Effector CD4-positive, alpha-beta T cell (primary cell): ENCODE measurements at places on chromosomes 16 and 17.

- DNase-seq = no peak
Measured at GRCh38 chr16:64615630-64616280, 506.1 kb downstream of the CDH11 start.

DNA sequence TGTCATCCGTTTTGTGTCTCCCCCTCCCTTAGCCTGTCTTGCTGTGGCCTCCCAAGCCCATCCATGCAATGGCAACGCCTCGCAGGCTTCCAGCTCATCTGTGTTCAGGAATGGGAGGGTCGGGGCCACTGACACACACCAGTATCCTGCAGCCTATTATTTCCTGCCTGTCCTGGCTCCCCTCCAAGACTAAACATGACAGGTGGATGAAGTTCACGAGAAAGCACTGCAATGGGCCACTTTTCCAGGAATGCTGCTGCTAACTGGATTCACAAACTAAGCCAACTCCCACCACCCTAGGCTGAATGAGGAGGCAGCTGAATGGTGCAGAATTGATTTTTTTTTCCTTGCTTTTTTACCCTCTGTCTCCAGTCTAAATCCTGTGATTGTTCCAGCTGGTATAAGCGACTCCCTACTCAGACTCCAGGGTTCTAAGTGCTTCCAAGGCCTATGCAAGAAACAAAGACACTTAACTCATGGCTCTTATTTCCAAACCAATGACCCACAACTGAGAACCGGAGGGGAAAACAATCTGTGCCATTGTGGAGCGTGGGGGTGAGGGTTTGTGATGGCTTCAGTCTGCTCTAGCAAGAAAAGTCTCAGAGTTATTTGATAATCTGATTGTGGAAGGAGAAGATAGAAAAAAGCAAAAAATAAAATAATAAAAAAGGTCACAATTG, 23.3 kb downstream of the TMEM100 start:
- DNase-seq = no peak

- no peak for DNase-seq
Measured at GRCh38 chr16:64282181-64282580, 839.7 kb downstream of the CDH11 start.

DNA sequence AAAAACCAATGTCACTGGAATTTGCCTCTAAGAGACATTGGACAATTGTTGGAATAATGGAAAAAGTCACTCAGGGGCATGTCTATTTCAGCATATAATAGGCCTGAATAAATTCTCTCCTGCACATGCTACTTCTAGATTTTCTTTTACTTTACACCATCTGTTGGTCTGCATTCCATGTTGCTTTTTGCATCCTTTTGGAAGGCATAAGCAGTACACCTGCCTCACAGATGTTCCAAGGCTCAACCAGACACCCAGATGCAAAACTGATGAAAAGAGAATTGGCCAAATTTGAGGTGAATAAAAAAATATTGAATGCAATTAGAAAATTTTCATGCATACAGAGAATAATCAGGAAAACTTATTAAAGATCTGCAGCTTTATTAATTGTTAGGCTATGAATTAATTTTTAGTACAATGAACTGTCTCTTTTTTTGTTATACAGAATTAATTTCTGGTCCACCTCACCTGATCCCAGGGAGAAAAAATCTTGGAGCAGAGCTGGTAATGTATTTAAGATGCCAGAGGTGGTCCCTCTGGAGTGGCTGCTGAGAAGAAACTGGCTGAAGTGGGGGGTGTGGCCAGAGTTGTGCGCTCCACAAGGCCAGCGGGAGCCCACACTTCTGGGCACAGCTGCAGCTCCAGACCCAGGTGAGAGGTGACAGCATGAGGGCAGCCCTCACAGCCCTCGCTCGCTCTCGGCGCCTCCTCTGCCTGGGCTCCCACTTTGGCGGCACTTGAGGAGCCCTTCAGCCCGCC, 778.6 kb downstream of the CDH11 start:
- no peak for DNase-seq

DNA sequence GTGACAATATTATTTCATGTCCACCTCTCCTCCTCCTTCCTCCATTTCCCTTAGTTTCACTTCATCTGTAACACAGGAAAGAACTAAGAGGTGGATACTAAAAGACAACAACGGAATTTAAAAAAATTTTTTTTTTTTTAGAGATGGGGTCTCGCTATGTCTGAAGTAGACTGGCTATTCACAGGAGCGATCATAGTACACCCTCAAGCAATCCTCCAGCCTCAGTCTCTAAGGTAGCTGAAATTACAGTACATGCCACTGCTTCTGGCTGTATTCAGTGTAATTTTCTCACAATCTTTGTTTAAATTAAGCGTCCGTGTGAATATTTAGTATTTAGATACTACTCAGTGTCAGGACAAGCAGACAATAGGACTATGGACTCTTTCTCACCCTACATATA, 35.6 kb downstream of the FBXL20 start:
- DNase-seq = no peak

- no peak for DNase-seq
Measured at GRCh38 chr17:16934133-16934795, 37.7 kb downstream of the TNFRSF13B start.

DNA sequence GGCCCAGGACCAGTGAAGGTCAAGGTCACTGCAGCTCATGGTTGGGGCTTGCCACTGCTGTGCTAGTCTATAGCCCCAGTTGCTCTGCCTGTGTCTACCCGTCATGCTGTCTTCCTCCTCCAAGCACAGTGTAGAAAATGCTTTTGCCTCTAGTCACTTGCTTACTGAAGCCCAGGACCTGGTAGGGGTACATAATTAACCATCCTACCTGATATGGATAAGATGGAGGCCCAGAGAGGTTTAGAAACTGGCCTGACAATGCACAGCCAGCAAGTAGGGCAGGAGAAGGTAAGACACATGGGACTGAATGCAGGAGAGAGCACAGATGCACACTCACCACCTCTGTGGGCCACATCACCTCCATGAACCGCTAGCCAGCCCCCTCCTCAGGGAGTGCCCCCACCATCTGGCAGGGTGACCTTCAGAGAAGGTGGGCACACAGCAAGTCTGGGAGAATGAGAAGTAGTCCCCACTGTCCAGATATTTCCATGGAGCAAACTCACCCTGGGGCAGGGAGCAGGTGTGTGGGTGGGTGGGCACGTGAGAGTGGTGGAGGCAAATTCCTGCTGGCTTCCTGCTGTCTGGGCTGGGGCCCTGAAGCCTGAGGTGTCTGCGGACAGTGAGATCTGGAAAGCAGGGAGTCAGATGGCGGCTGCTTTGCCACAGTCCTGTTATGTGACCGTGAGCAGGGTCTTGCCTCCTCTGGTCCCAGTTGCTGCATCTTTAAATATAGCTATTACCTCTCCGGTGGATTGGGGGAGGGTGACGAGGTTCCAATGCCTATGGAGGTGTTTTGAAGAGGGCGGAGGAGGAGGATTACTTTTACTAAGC, 1.0 kb downstream of the CX3CL1 start:
- DNase-seq = no peak

DNA sequence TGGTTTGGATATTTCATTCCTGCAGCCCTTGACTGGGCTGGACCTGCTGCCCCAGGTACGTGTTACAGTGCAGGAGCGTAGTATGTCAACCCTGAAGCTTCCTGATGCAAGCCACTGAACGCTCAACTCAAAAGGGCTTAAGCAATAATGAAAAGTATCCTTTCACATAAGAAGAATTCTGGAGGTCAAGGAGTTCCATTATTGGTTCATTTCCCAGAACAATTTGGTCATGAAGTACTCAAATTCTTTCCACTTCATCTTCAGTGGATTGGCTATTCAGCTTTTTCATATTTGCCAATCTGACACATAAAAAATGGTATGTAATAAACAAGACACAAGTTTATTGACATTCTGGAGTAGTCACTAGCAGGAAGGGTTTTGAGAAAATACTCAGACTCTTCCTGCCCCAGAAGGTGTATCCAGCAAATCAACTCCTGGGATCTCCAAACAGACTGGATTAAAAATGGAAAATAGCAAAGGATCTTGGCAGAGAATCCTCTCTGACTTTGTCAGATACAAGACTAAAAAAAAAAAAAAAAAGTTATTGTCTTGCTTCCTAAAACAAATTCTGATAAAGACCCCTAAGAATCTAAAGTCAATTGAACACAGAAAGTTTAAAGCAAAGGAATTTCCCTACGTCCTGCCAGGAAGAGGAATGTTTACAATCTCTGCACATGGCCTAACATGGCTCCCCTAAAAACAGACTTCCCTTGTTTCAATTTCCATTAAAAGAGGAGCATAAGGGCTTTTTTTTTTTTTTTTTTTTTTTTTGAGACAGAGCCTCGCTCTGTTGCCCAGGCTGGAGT, 37.5 kb upstream of the WSB1 start:
- no peak for DNase-seq

GRCh38 chr16:86578611-86579267, 390 bp downstream of the FOXL1 start:
- DNase-seq = no peak

GRCh38 chr16:80074329-80074728, 466.5 kb upstream of the DYNLRB2 start:
- no peak for DNase-seq

GRCh38 chr17:44362949-44363612, 572 bp downstream of the FAM171A2 start:
- DNase-seq = no peak

GRCh38 chr17:2140683-2141082, 85.8 kb downstream of the HIC1 start:
- no peak for DNase-seq

- DNase-seq = no peak
Measured at GRCh38 chr16:85923153-85924021, 24.4 kb downstream of the IRF8 start.

- DNase-seq = no peak
Measured at GRCh38 chr17:32386844-32387243, 36.9 kb downstream of the ZNF207 start.

DNA sequence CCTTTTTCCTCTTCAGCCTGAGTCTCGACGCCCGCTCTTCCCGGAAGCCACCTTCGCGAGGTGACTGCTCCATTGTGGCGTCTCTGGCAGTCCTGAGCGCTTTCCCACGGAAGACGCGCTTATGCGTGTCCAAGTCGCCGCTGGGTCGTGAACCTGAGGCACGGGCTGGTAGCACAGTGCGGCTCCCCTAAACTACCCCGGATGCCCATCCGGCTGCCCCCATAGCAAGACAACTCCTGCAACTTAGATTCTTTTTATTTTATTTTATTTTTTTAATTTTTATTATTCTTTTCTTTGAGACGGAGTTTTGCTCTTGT, 2.1 kb upstream of the ESRP2 start:
- no peak for DNase-seq

GRCh38 chr16:82628088-82628423, 1.3 kb downstream of the CDH13 start:
- no peak for DNase-seq

DNA sequence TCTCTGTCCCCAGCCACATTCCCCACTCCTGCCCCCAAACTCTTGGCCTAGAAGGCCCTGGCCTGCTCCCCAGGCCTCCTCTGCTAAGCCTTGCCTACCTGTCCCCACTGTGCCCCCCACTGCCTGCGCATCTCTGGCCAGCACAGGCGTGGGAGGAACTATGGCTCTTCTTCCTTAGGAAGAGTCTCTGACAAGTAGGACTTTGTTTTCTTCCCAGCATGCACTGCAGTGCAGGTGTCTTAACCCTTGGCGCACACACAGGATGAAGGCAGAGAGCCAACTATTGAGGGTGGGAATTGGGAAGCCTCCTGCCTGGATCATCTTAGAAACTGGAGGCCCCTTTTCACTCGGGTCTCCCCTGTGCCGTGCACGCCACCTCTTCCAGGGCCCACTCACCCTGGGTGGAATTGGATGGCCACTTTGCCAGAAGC, 3.6 kb downstream of the AMDHD2 start:
- no peak for DNase-seq

DNA sequence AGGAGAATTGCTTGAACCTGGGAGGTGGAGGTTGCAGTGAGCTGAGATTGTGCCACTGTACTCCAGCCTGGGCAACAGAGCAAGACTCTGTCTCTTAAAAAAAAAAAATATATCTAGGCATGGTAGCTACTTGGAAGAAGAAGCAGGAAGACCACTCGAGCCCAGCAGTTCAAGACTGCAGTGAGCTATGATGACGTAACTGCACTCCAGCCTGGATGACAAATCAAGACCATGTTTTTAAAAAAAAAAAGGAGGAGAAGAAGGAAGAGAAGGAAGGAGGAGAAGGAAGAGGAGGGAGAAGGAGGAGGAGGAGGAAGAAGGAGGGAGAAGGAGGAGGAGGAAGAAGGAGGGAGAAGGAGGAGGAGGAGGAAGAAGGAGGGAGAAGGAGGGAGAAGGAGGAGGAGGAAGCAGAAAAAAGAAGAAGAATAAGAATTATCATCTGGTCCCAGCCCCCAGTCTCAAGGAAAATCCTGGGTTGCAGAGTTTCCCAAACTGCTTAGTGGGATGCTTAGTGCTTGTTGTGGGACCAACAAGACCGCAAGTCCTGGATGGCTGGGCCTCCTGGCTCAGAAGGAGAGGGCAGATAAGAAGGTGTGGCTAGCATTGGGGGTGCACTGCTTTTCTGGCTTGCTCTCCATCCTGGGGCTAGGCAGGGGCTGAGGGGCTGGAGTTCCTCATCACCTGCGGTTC, 3.7 kb upstream of the DRC7 start:
- DNase-seq = no peak

- DNase-seq = no peak
Measured at GRCh38 chr17:75075597-75076336, 12.0 kb upstream of the SLC16A5 start.

DNA sequence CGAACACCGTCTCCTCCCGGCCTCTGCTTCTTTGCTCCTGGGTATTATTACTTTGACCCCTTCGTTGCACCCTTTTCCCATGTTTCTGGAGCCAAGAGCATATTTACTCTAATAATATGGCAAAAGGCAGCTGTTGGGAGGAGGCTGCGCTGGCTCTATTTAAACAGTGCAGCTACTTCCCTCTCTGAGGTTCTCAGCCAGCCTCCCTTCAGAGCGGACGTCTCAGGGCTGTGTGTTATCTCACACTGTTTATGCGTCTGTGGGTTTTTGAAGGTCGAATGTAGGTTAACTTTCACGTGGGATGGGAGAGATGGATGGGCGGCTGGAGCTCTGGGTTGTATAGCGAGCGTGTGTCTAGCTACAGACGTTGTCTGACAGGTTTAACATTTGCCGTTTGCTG, 45.3 kb downstream of the COX4I1 start:
- DNase-seq = no peak

DNA sequence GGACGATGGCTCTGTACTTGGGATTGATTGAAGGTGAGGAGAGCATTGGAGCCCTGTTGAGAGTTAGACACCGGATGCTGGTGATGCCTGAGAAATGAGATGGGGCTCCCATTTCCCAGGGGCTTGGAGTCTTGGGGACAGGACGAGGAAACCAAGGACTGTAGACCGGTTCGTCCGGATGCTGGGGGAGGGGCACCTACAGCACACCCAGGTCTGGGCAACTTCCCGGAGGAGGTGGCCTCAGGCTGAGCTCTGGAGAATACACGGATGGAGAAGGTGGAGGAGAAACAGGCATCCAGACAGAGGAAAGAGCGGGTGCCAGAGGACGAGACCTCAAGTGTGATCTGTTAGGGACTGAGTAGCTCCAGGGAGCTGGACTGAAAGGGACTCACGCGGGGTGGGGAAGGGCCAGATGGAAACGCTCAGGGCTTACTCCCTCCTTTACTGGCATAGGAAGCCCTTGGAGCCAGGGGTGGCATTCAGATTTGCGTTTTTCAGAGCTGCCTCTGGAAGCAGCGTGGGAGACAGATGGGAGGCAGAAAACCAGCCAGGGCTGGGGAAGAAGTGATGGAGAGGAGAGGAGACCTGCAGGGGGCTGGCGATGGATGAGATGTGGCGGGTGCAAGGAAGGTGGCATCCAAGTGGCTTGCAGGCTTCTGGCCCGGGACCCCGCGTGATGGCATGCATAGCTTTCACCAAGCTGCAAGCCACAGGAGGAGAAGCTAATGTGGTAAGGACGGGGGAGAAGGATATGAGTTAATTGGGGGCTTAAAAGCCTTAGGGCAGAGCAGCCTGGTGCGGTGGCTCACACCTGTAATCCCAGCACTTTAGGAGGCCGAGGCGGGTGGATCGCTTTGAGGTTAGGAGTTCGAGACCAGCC, 8.3 kb downstream of the C1QTNF1 start:
- no peak for DNase-seq
